Activated T-helper 2 cell treated with anti-CD3 and anti-CD28 coated beads, Interferon-gamma antibody, Interleukin-2, Interleukin-4, amounts not matched to agents 10 μg/mL and 5 μg/mL and 100 μg/mL, durations not matched to agents 14 hours and 24 hours and 36 hours (primary cell): ENCODE measurements at places on chromosomes 7 and 10.

DNA sequence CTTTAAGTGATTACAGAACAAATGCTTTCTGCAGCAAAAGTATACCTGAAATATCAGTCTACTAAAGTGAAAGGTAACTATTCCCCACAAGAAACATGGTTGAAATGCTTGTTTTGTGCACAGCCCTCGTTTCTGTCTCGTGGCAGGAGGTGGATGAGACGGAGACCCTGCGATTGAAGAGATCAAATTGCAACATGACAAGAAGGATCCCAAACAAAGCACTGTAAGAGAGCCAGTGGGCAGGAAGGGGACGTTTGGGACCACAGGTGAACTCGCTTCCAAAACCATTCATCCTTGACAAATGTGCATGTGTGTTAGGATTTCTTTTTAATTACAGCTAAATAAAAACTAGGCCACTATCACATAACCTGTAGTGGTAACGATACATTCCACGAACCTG is 192.6 kb downstream of the CCSER2 start:
- no peak for DNase-seq

GRCh38 chr7:73526896-73527821 is 5.1 kb upstream of the BAZ1B start:
- DNase-seq: no peak

DNA sequence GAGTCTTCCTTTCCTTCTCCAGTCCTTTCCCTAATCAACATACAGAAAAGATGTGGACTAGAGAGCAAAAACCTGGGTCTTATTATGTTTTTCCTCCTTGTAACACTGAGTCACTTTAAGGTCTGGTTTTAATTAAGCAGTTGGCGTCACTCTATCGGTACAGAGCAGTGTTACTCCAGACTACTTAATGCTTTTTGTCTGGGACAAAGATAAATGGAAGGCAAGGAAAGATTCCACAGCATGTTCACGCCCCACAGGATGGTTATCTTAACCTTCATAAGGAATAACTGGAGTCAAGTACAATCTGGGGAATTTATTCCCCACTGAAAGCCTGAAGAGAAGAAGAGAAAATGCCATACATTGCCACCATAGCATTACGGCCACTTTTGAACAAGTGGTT is 145.7 kb downstream of the ELAPOR2 start:
- no peak for DNase-seq

DNA sequence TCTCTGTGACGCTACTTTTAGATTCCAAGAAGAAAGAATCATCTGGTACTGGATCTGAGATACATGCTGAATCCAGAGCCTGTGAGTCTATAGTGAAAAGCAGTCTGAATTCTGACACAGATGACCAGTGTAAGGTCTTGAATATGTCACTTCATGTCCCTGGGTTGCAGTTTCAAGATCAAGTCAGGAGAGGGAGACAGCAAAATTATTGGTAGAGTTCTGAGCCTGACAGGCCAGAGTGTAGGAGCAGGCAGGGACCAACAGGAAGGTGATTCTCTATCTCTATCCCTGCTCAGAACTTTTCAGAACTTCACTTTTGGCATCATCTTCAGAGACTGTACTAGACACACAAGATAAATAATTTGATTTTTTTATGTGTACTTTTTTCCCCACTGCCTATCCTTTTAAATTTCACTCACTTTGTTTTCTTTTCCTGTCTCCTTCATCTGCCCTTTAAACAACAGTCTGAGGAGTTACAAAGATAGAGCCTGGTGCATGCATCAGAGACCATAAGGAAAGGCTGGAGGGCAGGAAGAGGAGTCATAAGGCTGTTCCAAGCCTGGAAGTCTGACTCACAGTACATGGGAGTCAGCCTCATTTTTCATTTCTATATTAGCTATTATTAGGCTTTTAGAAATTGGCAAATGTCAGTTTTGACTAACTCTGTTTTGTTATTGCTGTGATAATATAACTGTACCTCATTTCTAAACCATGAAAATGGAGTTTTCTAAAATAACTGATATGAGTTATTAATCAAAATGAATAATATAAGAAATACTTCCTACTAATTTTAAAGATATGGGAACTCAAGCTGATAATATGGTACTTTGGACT is 120.2 kb upstream of the TMEM229A start:
- no peak for DNase-seq

DNA sequence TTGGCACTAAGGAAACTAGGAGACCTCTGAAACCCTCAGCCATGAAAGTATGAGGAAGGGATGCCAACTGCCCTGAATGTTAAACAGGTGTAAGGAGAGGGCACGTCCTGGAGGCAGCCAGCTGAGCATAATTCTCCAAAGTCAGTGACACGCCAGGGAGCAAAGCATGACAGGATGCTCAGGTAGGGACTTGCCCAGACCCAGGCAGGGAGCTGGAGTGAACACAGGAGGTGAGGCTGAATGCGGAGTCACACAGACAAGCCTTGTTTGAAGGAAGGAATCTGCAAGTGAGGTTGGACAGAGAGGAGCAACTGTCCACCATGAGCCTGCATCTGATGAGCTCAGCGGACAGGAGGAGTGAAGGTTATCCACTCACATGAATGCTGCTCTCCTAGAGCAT is 41.5 kb downstream of the KLRG2 start:
- DNase-seq: no peak

GRCh38 chr7:26694141-26694540 is 170.2 kb downstream of the SKAP2 start:
- DNase-seq: no peak

- no peak for DNase-seq
Measured at GRCh38 chr7:132023466-132023865, 467.0 kb upstream of the PODXL start.

DNA sequence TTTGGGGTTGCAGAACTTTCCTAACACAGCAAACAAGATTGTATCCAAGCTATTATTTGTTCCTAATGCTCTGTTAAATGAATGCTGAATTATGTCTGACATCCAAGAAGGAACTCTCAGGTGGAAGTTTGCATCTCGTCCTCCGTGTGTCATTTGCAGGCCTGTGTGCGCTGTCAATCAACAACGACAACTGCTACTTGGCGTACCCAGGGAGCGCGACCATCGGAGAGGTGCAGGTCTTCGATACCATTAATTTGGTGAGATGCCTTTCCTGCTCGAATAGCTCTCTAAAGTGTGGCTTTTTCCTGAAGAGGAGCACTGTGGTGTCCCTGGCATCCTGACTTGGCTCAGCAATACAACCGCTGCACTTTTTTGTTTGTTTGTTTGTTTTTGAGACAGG is 26.9 kb downstream of the WIPI2 start:
- DNase-seq: no peak

DNA sequence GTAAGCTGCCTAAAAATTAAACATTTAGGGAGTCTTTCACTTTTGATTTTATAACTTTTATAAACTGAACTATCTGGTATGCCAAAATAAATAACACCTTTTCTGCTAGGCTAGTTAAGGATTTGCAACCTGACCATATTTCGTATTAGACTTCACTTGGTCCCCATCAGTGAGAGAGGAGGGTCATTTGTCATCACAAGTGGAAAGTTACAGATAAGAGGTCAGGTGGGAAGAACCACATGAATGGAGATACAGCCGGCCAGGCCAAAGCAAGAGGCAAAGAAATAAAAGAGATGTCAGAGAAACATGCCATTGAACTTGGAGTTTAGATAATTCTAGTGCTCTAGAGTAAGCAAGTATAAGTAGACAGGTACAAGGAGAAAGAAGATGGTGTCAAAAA is 44.5 kb upstream of the STMP1 start:
- no peak for DNase-seq

DNA sequence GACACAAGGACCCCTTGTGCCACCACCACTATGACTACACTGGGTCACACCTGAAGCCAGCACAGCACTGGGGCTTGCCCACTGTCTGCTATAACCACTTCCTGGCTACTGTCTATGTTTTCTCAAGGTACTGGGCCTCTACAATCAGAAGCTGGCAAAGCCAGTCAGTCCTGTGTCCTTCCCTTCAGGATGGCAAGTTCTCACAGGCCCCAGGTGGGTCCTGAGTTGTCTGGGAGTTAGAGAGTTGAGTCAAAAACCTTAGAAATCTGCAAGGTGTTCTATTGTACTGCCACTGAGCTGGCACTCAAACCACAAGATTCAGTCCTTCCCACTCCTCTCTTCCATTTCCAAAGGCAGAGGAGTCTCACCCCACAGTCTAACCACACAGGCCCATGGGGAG is 705.5 kb downstream of the IPMK start:
- no peak for DNase-seq

GRCh38 chr10:100303724-100304319 is 17.3 kb upstream of the BLOC1S2 start:
- no peak for DNase-seq

GRCh38 chr10:557792-558328 is 131.6 kb downstream of the DIP2C start:
- DNase-seq: peak; percentile 11

DNA sequence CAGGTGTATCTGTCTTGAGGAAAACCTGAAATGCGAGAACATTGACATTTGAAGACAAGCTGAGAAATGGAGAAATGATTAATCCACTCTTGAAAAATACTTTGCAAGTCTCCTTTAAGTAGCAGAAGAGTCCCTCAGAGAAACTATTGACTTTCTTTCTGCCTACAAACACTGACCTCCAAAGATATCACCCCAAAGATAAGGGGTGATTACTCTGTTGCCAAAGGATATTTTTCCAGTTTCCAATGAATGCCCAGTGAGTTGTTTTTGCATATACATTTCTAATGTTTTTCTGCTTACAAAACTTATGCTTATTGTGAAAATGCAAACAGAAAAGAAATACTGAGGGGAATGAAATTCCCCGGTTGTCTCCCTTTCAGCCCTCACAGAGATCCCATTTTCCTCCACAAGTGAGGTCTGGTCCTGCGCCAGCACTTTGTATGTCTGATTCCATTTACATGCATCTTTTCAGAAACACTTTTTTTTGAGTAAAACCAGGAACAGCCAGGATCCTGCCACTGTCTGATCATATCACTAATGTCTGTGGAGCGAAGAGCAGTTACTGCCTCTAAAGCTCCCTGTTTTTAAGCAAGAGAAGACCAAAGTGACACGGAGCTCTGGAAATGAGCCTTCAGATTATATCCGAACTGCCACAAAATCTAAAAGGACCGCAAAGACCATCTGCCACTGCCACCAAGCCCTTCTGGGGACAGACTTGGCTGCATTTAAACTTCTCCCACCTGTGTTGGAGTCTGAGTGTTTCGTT is 82.9 kb upstream of the PDCD4 start:
- no peak for DNase-seq

- no peak for DNase-seq
Measured at GRCh38 chr10:10804998-10805740, 212.5 kb upstream of the CELF2 start.

DNA sequence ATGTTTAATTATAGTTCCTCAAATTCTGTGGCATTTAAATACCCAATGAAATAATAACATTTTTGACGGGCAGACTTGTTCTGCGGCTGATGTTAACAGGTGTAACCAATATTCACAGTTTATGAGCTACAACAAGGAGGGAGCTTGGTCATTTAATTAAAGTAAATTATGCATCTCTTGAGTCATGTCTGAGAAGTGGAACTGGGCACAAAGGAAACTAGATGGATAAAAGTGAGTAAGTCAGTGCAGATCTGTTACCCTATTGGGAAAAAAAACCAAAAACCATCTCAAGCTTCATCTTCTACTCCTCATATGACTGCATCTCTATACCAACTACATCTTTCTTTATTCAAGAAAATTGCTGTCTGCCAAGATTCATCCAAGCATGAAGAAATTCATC is 24.0 kb downstream of the ANKRD22 start:
- no peak for DNase-seq
